ENCODE measurements at places on chromosomes 12 and 14.
A peak's percentile ranks its signal among the peaks of the same experiment; 100 is the strongest.

DNA sequence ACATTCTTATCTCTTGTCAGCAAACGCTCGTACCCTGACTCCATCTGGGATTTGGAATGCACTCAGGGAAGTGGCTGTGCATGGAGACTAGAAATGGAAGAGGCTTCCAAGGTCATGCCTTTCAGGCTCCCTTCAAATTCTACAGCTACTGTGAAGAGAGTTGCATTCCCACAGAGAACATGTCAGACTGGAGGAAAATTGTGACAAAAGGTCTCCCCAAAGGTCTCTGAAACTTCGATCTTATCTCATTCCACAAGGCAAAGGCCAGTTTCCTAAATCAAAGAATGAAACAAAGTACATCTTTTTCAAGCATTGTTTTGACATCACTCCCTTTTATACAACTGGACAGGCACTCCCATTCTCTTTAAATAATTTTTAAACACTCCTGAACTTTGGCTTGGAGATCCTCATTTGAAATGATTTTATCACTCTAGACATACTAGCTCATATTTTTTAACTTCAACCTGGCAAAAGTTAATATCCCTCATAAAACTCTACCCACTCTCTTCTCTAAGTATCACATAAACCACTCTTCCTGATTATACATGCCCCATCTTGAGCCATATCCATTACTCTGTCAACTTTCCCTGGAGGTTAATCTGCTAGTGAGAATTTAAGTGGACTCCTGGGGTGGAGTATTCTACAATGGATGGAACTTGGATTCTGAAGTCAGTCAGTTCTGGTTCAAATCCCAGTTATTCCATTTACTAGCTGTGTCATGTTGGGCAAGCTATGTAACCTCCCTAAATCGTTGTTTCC is 218.1 kb upstream of the HMGA2 start:
- DNase-seq, result no peak

DNA sequence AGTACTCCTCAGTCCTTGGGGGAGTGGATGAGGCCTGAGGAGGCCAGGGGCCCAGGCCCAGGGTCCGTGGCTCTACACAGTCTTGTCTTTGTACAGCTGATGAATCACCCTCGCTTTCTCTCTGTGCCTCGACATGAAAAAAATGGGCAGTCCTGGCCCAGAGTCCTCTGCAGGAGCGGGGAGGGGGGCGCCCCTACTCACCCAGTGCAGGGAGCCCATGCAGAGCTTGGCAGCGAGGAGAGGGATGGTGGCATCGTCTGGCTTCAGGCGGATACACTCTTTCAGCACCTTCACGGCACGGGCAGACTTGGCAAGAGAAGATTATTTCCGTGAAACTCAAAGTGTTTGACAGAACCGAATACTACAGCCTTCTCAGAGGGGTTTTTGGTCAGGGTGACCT is 159.3 kb downstream of the TTC7B start:
- no peak for DNase-seq

- DNase-seq, result no peak
Measured at GRCh38 chr14:30725763-30726162, 103.6 kb downstream of the SCFD1 start.

GRCh38 chr12:95506707-95507523 is 33.0 kb downstream of the METAP2 start:
- DNase-seq, result no peak

DNA sequence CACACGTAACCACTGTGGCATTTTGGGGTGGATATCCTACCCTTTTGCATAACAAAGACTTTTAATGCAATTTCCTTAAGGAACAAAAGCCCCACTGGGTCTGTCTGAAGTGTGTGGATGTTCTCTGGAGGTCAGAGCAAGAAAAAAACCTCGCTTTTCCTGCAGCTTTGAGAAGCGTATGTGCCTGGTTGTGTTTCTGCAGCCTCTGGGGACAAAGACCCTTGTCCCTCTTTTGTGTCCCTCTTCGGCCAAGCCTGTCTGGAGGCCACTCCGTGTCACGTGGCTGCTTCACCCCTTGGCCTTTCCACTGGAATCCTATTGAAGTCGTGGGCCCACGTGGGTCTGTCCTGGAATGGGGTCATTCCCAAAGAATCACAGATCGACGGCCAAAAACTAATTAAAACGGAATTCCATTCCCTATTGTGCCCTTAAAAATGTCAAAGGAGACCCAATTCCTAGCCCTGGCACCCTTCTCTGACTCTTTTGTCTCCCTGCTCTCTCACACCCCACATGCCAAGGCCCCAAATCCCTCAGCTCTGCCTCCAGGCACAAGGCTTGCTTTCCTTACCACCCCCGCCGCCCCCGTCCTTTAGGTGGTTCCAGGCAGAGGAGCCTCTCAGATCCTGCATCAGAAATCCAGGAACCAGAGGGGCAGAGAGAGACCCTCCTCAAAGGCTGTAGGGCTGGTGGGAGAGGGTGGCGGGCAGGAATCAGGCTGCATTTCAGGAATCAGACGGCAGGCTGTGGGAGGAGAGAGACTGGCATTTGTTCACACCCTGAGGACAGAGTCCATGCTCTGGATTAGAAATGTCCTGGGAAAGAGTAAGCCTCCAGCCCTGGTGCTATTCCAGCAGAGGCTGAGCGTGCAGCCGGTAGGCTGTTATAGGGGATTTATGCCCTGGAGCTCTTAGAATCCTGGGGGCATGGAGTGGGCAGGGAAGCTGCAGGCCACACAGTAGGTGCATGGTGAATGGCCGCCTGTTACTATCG is 12.6 kb upstream of the CYP46A1 start:
- DNase-seq, result no peak

- DNase-seq, result no peak
Measured at GRCh38 chr14:65222440-65222858, 120.1 kb upstream of the MAX start.

- peak; percentile 5 for DNase-seq
Measured at GRCh38 chr12:15996254-15996653, 85.1 kb downstream of the DERA start.

- no peak for DNase-seq
Measured at GRCh38 chr14:68661226-68662225, 131.3 kb downstream of the ZFP36L1 start.

GRCh38 chr14:85252011-85252410 is 277.9 kb upstream of the FLRT2 start:
- no peak for DNase-seq

GRCh38 chr14:96748362-96748761 is 48.8 kb upstream of the VRK1 start:
- peak; percentile 38 for DNase-seq

- DNase-seq, result no peak
Measured at GRCh38 chr12:25976289-25976688, 17.8 kb downstream of the RASSF8 start.

GRCh38 chr12:104180374-104180773 is 35.2 kb upstream of the TXNRD1 start:
- DNase-seq, result no peak

GRCh38 chr12:49921936-49922335 is 18.2 kb upstream of the FAIM2 start:
- no peak for DNase-seq

GRCh38 chr14:47435331-47435965 is 240.0 kb downstream of the MDGA2 start:
- DNase-seq, result no peak

- peak; percentile 19 for DNase-seq
Measured at GRCh38 chr12:58896278-58896677, 24.0 kb downstream of the LRIG3 start.

- DNase-seq, result no peak
Measured at GRCh38 chr12:62599854-62600437, 133.3 kb downstream of the MON2 start.

DNA sequence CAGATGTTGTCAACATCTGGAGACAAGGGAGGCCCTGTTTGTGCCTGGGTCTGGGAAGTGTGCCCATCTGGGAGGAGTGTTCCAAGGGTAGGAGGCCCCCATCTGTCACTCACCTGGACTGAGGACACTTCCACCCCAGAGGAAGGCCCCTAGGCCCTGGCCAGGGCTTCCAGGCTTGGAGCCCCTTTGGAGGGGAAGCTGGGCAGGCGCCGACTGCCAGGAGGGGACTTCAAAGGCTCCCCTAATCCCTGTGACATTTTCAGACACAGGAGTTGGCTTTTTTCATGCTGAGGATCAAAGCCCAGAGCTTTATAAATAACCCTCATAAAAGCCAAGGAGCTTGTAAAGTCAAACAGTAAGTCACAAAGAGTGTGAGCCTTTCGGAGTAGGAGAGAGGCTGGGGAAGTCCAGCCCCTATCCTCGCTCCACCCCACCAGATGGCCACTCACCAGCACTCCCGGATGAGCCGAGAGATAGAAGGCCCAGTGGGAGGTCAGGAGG is 17.6 kb upstream of the FAM222A start:
- no peak for DNase-seq

- DNase-seq, result no peak
Measured at GRCh38 chr12:89417246-89417977, 65.1 kb upstream of the DUSP6 start.

DNA sequence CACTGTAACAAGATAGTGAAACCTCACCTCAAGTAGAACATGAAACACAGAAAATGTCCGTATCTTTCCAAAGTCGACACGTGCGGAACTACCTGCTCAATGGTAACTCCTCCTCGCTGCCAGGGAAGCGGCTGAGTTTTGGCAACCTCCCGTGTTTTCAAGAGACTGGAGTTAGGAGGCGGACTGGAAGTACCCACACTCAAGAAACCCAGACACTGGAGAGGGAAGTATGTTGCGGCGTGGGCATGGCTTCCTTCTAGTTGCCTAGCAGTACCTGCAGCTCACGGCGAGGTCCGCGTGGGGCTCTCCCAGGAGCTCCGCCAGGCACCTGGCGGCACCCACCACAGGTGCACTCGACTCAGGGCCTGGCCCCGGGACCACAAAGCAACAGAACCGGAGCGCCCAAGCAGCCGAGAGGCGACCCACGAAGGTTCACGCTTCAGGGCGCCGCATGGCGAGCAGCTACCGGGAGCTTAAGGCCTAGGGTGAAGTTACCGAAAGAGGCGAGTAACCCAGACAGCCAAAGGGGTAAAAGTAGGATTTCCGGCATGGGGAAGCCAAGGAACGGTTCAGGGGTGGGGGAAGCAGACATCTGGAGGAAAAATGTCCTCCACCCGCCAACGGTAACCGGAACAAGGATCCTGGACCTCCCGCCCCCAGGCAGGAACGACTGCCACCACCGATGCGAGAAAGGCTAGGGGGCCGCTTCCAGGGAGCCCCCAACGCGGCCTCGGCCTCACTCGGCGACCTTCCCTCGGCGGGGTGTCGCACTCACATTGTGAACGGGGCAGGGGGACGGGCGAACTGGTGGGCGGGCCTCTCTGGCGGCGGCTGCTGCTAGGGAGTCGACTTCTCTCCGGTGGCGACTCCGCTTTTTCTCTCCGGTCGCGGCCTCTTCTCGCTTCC is 608 bp downstream of the PTGES3 start:
- peak; percentile 66 for DNase-seq

GRCh38 chr12:52254180-52254964 is 20.1 kb upstream of the KRT86 start:
- DNase-seq, result no peak

- DNase-seq, result no peak
Measured at GRCh38 chr14:64946310-64947045, 3.9 kb upstream of the GPX2 start.

DNA sequence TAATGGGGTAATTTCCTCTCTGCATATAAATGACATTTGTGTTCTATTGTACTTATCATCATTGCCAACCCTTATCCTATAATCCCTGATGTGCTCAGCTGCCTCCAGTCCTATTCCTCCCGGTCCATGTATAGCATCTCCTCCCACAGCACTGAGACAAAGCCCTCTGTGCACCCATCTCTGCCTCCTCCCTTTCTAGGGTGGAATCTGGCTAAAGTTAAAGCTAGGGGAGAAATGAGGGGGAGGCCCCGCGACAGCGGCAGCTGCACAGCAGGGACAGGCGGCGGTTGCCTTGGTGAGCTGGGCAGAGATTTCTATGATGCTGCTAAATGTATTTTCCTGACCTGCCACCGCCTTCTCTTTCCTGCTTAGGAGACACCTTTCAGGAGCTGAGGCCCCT is 12.8 kb upstream of the ZDHHC22 start:
- peak; percentile 53 for DNase-seq

- no peak for DNase-seq
Measured at GRCh38 chr14:95304342-95304741, 15.4 kb downstream of the CLMN start.

- DNase-seq, result no peak
Measured at GRCh38 chr12:57129889-57130288, 1.6 kb downstream of the LRP1 start.

- peak; percentile 22 for DNase-seq
Measured at GRCh38 chr14:50061664-50062437, 54.5 kb downstream of the VCPKMT start.

DNA sequence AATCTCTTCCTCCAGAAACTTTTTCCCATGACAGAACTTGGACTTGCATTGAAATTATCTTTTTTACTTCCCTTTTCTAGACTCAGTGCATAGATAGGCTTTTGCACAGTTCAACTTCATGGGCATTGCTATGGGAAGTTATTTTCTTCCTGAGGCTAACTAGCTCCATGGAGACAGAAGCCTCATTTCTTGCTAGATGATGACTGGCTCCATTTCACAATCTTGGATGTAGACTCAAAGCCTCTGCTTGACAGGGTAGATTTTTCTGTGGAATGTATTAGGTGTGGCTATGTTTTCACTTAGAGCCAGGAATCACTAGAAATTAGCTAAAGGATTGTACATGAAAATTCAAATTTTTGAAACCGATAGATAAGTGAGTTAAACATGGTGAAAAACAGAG is 884.1 kb upstream of the MGAT4C start:
- DNase-seq, result no peak

DNA sequence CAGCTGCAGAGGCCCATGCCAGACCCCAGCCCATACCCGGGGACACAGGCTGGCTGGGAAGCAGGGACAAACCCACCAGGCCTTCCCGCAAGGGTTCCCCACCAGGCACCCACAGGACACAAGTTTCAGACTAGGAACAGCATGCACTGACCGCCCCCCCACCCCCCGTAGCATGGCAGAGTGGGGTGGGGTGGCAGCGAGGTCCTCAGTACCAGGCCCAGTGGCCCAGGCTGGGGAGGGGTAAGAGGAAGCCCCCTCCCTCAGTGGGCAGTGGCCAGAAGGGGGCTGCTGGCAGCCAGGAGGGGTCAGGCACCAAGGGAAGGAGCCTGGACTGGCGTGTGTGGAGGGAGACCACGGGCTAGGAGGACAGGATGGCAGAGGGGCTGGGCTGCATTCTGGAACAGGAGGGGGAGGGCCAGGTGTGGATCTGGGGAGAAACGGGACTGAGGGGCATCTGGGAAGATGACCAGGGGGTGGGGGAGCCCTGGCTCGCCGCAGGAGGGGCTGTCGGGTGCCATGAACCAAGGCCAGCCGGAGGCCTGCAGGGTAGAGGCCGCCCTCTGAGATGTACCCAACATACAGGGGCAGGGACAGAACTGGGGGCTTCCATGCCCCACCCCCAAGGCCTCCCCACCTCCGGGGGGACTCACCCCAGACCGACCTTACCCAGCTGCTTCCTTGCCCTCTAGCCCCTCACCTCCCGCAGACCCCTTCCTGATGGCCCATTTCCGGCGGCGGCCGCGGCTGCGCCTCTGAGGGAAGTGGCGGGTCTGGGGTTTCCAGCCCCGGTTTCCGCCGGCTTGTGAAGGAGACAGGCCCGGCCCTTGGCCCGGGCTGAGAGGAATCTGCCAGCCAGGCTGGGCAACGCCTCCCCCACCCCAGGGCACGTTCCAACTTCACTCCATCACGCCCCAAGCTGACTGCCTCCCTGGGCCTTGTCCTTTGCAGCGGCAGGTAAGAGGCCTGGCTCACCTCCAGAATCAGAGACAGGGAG is 5.6 kb upstream of the JAG2 start:
- no peak for DNase-seq
